MG63 (cell line): ENCODE measurements at places on chromosomes 3 and 15. TPM values are rescaled to one million over a fixed set of nuclear protein-coding genes. Genes with fewer than 3 reads are reported as not detected.

The SLC28A2 gene
- not detected in 2 replicates for total RNA-seq

The SERPINI1 gene
- 3.5 and 11.9 TPM in 2 replicates for total RNA-seq

The EFL1 gene
- total RNA-seq = 18.2 and 18.7 TPM in 2 replicates

The PLAAT1 gene
- total RNA-seq = 16.7 and 19.1 TPM in 2 replicates

The GPX1 gene
- total RNA-seq = 74.0 and 247 TPM in 2 replicates

The ZNF592 gene
- total RNA-seq = 2.6 and 4.6 TPM in 2 replicates

The CCR4 gene
- total RNA-seq = not detected in 2 replicates

The SOX14 gene
- total RNA-seq = not detected in 2 replicates

The LRTM1 gene
- total RNA-seq = not detected in 2 replicates

The THRB gene
- total RNA-seq = not detected in 2 replicates

The DPPA2 gene
- not detected in 2 replicates for total RNA-seq

The LRIG1 gene
- 8.4 and 9.3 TPM in 2 replicates for total RNA-seq

The CAMKV gene
- 0.20 TPM in 1 of 2 replicates, not detected in the other for total RNA-seq
